ENCODE measurements at places on chromosomes 5 and 9. TPM values are rescaled to one million over a fixed set of nuclear protein-coding genes. Genes with fewer than 3 reads are reported as not detected.

Gene RLN2
- total RNA-seq = 1.3 TPM

Gene SEMA4D
- total RNA-seq = 3.4 TPM

Gene ROPN1L
- not detected for total RNA-seq

Gene TMEM141
- total RNA-seq = 163 TPM

Gene SPINK13
- total RNA-seq = not detected

Gene ITK
- total RNA-seq = not detected

Gene PPP3R2
- not detected for total RNA-seq

Gene RC3H2
- 32.8 TPM for total RNA-seq

Gene CYLC2
- total RNA-seq = not detected

Gene SLC23A1
- not detected for total RNA-seq

Gene UGCG
- 26.5 TPM for total RNA-seq

Gene CTNND2
- not detected for total RNA-seq

Gene CATSPER3
- total RNA-seq = not detected

Gene FGD3
- total RNA-seq = 1.5 TPM

Gene MYMK
- total RNA-seq = not detected

Gene CCDC171
- 0.49 TPM for total RNA-seq

Gene SPATA31C1
- total RNA-seq = not detected

Gene GFI1B
- not detected for total RNA-seq

Gene GLRA1
- not detected for total RNA-seq

Gene PCDHGB7
- 4.1 TPM for total RNA-seq

Gene TSLP
- 0.85 TPM for total RNA-seq

Gene SURF1
- 26.6 TPM for total RNA-seq

Gene LCN9
- total RNA-seq = not detected

Gene SEMA5A
- total RNA-seq = 0.79 TPM

Gene SCGB3A2
- total RNA-seq = not detected

Gene TMEM174
- total RNA-seq = not detected

Gene PTPN3
- 15.9 TPM for total RNA-seq

Gene AJM1
- 2.0 TPM for total RNA-seq

Gene CARTPT
- not detected for total RNA-seq

Gene ANKRD20A1
- total RNA-seq = not detected

Gene PCSK1
- 0.37 TPM for total RNA-seq

Gene IDNK
- total RNA-seq = 11.5 TPM

Gene FAM200C
- 2.8 TPM for total RNA-seq

Gene GFPT2
- 3.9 TPM for total RNA-seq

Gene ASS1
- 16.6 TPM for total RNA-seq

Gene ADGRV1
- total RNA-seq = 0.49 TPM

Gene PCDHGA7
- 0.92 TPM for total RNA-seq

Gene SPINK4
- not detected for total RNA-seq

Gene PCDHGA11
- 3.3 TPM for total RNA-seq

Gene HMGCR
- total RNA-seq = 117 TPM

Gene LAMC3
- 0.07 TPM for total RNA-seq

Gene SMARCA2
- 67.8 TPM for total RNA-seq

Gene S1PR3
- 0.70 TPM for total RNA-seq

Gene LHX3
- not detected for total RNA-seq

Gene C9orf50
- total RNA-seq = not detected

Gene POMT1
- total RNA-seq = 29.0 TPM

Gene LHX6
- not detected for total RNA-seq

Gene PAXX
- 69.2 TPM for total RNA-seq

Gene TAL2
- total RNA-seq = 0.35 TPM

Gene PDE6A
- total RNA-seq = not detected

Gene TLX3
- not detected for total RNA-seq

Gene YIPF5
- total RNA-seq = 36.3 TPM

Data from airway epithelial cell (primary cell).